CD4-positive, alpha-beta T cell treated with Interleukin-17A for 1 hour (primary cell): ENCODE measurements at places on chromosomes 6 and 20.

DNA sequence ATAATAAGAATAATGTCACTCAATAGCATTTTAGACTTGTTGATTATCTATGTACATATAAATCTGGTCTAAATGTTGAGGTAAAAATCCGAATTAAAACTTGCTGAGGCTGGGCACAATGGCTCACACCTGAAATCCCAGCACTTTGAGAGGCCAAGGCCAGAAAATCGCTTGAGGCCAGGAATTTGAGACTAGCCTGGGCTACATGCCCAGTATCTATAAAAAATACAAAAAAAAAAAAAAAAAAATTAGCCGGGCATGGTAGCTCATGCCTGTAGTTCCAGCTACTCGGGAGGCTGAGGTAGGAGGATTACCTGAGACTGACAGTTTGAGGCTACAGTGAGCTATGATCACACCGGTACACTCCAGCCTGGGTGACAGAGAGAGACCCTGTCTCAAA, 34.2 kb upstream of the SUPT3H start:
- DNase-seq, result no peak

- DNase-seq, result no peak
Observed at GRCh38 chr6:155473741-155474140, 18.1 kb upstream of the NOX3 start.

- no peak for DNase-seq
Observed at GRCh38 chr6:155493026-155493693, 37.5 kb upstream of the NOX3 start.

DNA sequence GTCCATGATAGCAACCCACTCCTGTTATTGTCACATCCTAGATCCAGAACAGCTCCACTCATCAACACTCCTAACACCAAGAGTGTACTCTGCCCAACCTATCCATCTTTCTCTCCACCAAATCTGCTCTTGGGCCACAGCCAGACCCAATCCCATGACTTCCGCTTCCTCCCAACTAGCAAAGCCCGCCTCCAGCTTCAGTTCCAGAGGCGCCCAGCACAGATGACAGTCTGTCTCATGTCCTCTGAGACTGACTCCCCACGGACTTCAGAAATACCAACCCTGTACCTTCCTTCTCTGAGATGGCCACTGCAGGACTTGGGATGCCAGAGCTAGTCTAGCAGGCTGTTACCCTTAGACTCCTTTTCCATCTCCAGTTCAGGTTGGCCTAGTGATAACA, 48.6 kb downstream of the DTNBP1 start:
- no peak for DNase-seq

- no peak for DNase-seq
Observed at GRCh38 chr6:7033202-7033601, 74.6 kb upstream of the RREB1 start.

- DNase-seq, result no peak
Observed at GRCh38 chr6:150169609-150170008, 26.8 kb downstream of the PPP1R14C start.

- no peak for DNase-seq
Observed at GRCh38 chr6:20349225-20349624, 52.5 kb upstream of the E2F3 start.

DNA sequence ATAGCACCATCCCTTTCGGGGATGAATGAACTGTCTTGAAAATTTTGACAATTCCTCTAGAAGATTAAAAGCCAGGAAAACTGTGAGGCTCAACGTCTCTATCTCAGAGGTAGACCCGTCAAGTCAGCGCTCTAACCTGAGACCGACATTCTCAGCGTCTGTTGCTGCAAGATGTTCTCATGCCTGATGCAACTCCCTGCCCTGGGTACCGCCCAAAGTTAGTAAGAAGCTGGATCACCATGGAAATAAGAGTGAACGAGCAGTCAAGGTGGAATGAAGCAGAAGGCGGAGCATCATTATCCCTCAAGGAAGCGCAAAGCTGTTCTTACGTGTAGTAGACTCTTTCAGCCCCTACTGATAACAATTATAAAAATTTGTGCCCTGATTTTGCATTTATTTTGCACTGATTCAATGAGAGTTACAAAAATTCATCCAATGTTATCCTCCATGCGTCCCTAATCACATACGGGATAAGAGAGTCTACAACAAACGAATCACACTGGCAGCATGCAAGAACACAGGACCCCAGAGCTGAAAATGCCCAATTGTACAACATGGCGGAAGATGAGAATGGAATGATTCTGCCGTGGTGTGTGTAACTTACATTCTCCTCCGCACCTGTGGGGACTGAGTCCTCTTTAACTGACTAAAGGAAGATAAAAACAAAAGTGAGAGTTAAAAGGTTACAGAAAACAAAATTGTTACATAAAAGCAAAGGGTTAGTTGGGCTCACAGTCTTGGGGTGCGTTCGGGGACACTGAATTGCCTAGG, 95.4 kb downstream of the BCAS1 start:
- no peak for DNase-seq

DNA sequence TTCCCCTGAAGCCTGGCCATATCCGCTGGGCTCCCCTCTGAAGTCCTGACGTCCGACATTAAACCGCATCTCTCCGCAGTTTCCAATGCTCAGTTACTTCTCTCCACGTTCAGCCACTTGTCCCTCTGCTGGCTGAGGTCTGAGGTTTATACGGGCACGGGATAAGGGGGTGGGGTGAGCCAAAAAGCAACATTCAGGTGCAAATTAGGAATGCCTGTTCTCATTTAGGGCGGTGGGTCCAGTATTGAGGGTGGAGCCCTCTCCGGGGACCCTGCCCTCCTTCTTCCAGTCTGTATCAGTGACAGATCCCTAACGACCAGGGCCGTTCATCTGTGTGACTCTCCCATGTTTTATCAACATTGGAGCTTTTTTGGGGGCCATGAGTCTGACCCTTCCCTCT, 1454.4 kb downstream of the HACE1 start:
- DNase-seq, result no peak

- DNase-seq, result no peak
Observed at GRCh38 chr20:61451953-61452352, 199.9 kb downstream of the CDH4 start.

DNA sequence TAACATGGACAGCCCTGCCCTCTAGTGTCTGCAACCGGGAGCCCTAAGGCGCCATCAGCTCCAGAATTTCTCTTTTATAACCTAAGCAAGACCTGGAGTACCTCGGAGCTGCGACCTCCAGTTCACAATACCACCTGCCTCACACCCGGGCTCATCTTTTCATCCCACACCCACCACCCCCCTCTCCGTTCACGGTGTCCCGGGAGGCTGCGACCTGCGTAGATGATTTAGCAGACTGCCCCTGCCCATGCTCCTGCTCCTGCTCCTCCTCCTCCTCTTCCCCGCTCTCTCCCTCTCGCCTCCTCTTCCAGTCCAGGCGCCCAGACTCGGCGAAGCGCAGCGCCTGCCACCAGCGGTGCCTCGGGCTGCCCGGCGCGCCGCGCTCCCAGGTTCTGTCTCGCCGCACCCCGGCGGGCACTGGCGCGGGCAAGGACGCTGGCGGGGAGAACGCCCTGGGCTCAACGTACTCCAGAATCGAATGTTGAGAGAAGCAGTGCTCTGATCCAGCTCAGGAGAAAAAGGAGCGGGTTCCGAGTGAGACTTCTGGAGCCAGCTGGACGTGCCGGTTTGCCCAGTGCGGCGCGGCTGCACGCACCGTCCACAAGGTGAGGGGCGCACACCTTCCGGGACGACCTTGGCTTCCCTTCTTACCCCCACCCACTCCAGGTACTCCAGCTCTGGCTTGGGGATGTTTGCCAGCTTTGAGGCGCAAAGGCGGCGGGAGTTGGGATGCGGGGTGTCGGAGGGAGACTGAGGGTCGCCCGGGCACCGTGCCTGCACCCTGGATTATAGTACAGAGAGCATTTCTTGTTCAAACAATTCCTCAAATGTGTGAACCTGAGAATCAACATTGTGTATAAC, at the start of gene HTR1E:
Gene HTR1E (plus strand): TSS at position 310 of the 861 bp plus-strand sequence. CDS start 77,807 bp downstream, outside the sequence.
- no peak for DNase-seq
